Esophagus squamous epithelium (tissue), 5 donors: ENCODE measurements at places on chromosomes 5 and 9.

DNA sequence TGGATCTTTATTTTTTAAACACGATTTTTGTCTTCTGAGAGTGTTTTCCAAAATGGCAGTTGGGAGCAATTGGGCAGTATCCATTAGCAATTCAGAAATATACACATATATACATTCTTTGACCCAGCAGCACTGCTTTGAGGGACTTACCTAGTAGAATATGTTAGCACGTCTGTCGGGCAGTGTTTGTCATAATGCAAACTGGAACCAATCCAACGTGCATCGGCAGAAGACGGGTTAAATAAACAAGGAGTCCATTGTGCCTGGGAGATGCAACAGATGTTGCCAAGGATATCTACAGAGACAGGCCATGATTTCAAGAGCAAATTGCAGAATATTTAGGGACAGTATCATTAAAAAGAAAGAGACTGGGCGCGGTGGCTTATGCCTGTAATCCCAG lies 107.0 kb downstream of the COL5A1 start:
- DNase-seq, result no peak

DNA sequence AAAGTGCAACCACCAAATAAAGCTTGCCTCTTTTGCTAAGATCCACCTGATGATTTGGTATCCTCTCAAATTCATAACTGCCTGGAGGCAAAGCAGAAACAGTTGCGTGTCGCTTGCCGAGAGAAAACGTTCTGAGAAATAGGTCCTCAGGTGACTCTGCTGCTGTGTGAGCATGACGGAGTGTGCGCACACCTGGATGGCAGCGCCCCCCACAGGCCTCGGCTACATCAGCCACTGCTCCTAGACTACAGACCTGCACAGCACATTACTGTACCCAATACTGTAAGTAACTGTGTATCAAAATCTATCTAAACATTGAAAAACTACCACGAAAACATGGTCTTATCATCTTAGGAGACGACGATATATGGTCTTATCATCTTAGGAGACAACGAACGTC lies 87.4 kb downstream of the CAMSAP1 start:
- DNase-seq, result no peak

DNA sequence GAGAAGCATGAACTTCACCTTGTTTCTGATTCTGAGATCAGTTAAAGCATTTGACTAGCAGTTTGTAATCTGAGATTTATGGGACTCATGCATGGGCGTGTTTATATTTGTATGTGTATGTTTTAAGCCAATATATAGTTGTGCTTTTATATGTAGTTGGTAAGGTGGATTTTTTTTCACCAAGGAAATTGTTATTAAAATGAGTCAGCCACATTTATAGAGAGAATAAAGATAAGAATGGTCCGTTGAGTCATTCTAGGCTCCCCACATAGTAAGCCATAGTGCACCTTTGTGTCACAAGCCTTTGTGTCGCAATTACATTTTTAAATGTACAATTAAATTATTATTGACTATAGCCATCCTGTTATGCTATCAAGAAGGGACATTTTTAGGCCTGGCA lies 89.0 kb downstream of the NLN start:
- DNase-seq, result no peak

- no peak for DNase-seq
Observed at GRCh38 chr5:34410411-34411139, 245.6 kb upstream of the RAI14 start.

- no peak for DNase-seq
Observed at GRCh38 chr5:156974328-156974727, 11.3 kb upstream of the TIMD4 start.

GRCh38 chr9:127140842-127141675 lies 18.6 kb upstream of the ANGPTL2 start:
- DNase-seq, result no peak

DNA sequence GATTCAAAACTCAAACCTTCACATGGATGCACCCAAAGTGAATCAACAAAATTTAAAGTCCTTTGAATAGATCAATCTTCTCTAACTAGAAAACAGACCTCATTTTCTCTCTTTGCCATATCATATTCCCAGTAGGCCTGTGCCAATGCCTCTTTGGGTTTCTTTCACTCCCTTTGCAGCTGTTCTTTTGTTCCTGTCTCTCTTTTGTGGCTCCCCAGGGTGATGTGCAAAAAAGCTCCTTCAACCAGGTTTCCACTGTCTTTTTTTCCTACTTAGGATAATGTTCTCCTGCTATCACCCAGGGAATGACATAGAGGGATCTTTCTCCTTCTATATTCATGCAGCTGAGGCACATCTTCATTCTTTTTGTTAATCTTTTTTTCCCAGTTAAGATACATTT lies 54.6 kb downstream of the MARCHF3 start:
- DNase-seq, result no peak

- DNase-seq, result no peak
Observed at GRCh38 chr5:180797256-180798192, 5.1 kb downstream of the MGAT1 start.

GRCh38 chr9:110520120-110520701 lies 59.3 kb downstream of the SVEP1 start:
- no peak for DNase-seq

- no peak for DNase-seq
Observed at GRCh38 chr9:133374612-133375115, 1.2 kb downstream of the SURF4 start.

DNA sequence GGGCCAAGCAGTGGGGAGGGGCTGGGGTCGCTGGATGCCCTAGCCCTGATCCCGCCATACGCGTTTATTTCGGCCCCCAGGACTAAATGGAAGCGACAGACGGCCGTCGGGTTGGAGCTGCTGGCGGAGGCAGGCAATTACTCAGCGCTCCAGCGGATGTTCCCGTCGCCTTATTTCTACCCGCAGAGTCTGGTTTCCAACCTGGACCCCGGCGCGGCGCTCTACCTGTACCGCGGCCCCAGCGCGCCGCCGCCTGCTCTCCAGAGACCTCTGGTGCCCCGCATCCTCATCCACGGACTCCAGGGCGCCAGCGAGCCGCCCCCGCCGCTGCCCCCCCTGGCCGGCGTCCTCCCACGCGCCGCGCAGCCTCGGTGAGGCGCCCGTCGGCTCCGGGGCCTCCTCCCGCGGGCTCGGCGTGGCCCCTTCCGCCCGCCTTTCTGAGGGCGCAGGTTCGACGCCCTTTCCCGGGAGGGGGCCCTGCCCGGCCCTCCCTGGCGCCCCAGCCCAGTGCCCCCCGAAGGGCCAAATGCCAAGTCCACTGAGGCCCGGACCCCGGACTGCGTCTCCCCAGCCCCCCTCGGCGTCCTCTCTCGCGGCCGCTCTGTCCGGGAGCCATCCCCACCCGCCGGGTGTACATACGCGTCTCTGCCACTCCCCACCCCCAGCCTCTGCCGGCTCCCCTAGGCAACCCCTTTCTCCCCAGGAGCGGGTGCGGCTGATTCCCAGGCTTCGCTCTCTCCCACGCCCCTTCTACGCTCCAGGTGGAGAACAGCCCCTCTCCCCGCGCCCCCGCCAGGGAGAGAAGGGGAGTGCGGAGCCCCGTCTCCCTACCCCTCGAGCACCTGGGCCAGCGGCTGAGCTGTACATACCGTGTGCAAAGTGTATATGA lies 7.0 kb downstream of the BARHL1 start:
- no peak for DNase-seq

DNA sequence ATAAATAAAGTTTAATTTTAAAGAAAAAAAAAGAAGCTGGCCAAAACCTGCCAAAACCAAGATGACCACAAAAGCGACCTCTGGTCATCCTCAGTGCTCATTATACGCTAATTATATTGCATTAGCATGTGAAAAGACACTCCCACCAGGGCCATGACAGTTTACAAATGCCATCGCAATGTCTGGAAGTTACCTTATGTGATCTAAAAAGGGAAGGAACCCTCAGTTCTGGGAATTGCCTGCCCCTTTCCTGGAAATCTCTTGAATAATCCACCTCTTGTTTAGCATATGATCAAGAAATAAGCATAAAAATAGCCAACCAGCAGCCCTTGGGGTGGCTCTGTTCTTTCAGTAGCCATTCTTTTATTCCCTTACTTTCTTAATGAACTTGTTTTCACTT lies 178.3 kb upstream of the MAP1B start:
- no peak for DNase-seq

GRCh38 chr5:98872674-98873073 lies 56.1 kb downstream of the CHD1 start:
- no peak for DNase-seq

DNA sequence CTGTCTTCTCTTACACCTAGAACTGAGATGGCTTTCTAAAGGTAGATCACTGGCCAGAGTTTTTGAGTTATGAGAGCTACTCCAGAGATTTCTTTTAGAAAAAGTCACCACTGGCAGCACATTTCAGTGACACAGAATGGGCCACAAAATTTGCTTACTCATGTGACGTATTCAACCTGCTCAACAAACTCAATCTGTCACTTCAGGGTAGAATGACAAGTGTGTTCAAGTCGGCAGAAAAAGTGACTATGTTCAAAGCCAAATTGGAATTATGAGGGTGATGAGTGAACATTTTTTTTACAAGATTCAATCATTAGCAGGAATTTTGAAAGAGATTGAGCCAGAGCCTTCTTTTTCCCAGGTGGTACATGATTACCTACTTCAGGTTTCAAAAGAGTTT lies 46.5 kb downstream of the TAF11L14 start:
- DNase-seq, result no peak

GRCh38 chr5:65041296-65042158 lies 272.8 kb downstream of the CWC27 start:
- DNase-seq, result no peak

GRCh38 chr9:99752417-99753109 lies 69.1 kb upstream of the NR4A3 start:
- DNase-seq, result no peak

DNA sequence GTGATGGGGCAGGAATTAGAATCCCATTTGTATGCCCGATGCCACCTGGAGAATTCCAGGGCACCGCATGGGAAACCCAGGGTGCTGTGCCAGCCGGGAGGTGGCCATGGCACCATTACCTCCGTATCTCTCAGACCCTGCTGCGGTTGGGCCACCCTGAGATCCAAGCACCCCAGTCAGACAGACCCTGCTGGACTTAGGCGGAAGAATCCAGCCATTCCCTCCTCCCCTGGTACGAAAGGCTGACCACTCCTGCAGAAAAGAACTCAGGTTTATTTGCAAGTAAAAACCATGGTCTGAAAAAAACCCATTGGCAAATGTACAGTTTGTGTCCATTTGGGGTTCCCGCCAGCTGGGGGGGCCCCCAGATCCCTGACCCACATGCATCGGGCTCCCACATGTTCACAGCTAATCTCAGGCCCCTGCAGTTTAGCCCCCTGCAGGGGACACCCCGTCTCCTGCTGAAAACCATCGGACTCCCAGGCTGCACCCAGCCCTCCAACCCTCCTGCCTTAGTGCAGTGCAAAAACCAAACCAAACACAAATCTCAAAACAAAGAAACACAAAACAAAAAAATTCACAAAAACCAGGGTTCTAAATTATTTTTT lies 23.6 kb upstream of the SARDH start:
- DNase-seq, result no peak

GRCh38 chr5:97425511-97425910 lies 242.5 kb upstream of the RIOK2 start:
- DNase-seq, result no peak

- DNase-seq, result no peak
Observed at GRCh38 chr9:22175972-22176545, 167.0 kb upstream of the CDKN2B start.

- no peak for DNase-seq
Observed at GRCh38 chr9:19513671-19514275, 105.0 kb downstream of the ACER2 start.

- no peak for DNase-seq
Observed at GRCh38 chr9:128643519-128644300, 12.9 kb downstream of the DYNC2I2 start.

DNA sequence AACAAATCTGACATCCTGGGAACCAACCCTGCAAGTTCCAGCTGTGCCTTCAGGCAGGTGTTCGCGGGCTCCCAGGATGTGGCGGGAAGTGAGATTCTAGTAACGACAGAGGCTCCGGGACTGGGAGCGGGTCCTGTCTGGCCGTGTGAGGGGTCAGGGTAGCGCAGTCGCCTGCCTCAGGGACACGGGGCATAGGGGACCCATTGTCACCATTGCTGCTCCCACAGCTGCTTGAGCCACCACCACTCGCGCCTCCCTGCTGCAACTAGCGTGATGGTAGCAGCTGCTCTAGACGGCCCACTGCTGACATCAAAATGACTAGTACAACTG lies 468.5 kb downstream of the CDH9 start:
- no peak for DNase-seq

- no peak for DNase-seq
Observed at GRCh38 chr5:155015239-155015638, 1.7 kb downstream of the KIF4B start.

DNA sequence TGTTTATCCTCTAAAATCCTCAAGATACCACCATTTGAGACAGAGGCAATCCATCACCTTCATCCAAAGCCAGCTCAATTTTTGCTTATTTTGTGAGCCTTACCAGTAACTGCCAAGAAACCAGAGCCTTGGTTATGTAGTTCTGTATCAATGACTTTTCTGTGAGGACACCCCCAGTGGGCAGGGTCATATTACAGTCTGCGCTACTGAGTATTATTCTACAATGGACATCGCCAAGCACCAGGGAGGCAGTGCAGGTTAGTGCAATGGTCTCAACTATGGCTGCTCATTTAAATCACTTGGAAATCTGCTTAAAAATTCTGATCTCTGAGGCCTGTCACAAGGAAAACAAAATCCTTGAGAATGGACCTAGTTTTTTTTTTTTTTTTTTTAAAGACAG lies 90.5 kb upstream of the NIPAL4 start:
- DNase-seq, result no peak

DNA sequence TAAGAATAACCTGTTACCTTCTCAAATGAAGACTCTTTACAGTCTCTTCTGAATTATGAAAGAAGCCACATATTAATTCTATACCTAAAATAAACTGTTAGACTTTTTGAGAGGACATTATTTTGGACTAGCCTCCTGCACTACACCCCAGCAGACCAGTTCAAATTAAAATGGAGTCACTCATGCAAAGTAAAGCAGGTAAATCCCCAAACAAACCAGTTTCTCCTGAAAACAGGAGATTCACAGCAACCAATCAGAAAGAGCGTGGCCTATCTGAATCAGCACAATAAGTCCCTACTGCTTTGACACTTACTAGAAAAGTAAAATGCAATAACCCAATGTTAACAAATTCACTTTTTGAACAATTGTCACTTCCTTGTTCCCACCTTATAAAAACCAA lies 58.8 kb downstream of the PTBP3 start:
- no peak for DNase-seq

- DNase-seq, result no peak
Observed at GRCh38 chr9:120889606-120890271, 12.8 kb upstream of the PHF19 start.

- DNase-seq, result no peak
Observed at GRCh38 chr9:107710953-107711352, 221.4 kb upstream of the KLF4 start.

DNA sequence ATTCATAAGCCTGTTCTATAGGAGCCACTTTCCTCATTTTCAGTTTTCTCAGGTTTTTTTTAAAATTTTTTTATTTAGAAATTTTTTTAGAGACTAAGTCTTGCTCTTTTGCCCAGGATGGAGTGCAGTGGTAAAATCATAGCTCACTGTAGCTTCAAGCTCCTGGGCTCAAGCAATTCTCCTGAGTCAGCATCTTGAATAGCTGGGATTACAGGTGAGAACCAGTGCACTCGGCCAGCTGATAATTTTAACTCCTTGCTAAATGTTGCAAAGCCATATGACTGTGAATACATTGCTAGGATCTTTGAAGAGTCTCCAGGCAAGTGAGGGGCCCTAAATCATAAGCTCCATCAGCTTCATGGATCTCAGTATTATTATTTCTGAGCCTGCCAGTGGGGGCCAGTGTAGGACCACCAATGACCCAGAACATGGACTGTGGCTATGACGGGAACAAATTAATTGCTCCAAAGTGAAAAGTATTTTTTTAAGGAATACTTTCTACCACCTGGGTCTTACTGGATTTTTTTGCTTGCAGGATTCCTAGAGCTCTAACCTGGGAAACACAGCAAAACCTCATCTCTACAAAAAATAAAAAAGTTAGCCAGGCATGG lies 5.7 kb upstream of the GAPVD1 start:
- no peak for DNase-seq
